ENCODE measurements at places on chromosomes 13 and 19. TPM values are rescaled to one million over a fixed set of nuclear protein-coding genes. Genes with fewer than 3 reads are reported as not detected.

RPS19 gene
- total RNA-seq = 230 TPM

TRPM4 gene
- total RNA-seq = 1.9 TPM

SIGLEC8 gene
- not detected for total RNA-seq

CYP2F1 gene
- not detected for total RNA-seq

ZNF491 gene
- 4.2 TPM for total RNA-seq
